ENCODE measurements at places on chromosomes 2 and 18.
A peak's percentile ranks its signal among the peaks of the same experiment; 100 is the strongest.

GRCh38 chr2:209973328-209973727 is 29.1 kb upstream of the RPE start:
- no peak for DNase-seq

- DNase-seq: no peak
These were observed 588.4 kb downstream of the SLC4A3 start for GRCh38 chr2:220215785-220216184.

- DNase-seq: no peak
These were observed 166.0 kb downstream of the SOCS6 start for GRCh38 chr18:70454704-70455322.

GRCh38 chr2:25375371-25375988 is 33.8 kb upstream of the DNMT3A start:
- no peak for DNase-seq

GRCh38 chr2:177783835-177784744 is 288.5 kb downstream of the PDE11A start:
- DNase-seq: no peak

- DNase-seq: no peak
These were observed 205.5 kb upstream of the SP5 start for GRCh38 chr2:170509452-170510193.

GRCh38 chr2:43127208-43127940 is 99.0 kb downstream of the ZFP36L2 start:
- DNase-seq: peak; percentile 93

- no peak for DNase-seq
These were observed 314.4 kb downstream of the MTX2 start for GRCh38 chr2:176583607-176584006.

GRCh38 chr2:123209202-123209601 is 815.9 kb upstream of the CNTNAP5 start:
- no peak for DNase-seq

DNA sequence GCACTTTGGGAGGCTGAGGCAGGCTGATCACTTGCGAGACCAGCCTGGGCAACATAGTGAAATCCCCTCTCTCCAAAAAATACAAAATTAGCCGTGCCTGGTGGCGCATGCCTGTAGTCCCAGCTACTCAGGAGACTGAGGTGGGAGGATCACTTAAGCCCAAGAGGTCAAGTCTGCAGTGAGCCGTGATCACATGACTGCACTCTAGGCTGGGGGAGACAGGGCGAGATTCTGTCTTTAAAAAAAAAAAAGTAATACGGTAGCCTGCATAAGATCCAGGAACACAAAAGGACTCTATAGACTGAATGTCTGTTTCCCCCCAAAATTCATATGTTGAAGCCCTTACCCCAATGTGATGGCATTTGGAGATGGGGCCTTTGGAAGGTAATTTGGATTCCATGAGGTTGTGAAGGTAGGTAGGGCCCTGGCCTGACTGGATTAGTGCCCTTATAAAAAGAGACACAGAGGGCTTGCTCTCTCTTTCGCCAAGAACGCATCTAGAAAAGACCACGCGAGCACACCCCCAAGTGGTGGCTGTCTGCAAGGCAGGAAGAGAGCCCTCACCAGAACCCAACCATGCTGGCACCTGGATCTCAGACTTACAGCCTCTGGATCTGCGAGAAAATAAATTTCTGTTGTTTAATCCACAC is 17.0 kb downstream of the MBOAT2 start:
- DNase-seq: no peak

DNA sequence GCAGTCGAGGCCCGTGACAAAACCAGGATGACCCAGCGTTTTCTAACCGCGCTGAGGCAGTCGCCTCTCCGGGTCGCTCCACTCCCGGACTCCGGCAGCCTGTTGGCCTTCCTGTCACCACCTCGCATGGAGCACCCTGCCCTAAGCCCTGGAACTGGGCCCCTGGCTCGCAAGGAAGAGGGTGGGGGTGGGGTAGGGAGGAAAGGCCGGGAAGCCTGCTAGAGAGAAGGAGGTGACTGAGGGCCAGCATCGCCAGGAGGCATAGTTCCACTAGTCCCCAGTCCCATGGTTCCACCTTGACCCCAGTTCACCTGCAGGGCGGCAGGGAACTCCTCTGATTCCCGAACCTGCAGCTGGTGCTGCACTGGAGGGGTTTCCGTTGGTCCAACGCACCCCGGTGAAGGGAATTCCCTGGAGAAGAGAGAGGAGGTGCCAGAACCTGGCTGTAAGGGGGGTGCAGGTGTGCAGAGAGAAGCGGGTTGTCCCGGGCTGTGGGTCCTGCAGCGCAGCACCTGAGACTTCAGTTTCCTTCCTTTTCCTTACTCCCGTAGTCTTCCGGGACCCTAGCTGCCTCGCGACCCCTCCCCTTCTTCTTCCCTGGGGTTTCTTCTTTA is 11.8 kb upstream of the EN1 start:
- no peak for DNase-seq

DNA sequence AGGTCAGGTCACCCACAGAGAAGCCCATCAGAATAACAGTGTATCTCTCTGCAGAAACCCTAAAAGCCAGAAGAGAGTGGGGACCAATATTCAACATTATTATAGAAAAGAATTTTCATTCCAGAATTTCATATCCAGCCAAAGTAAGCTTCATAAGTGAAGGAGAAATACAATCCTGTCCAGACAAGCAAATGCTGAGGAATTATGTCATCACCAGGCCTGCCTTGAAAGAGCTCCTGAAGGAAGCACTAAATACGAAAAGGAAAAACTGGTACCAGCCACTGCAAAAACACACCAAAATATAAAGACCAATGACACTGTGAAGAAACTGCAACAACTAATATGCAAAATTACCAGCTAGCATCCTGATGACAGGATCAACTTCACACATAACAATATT is 260.0 kb upstream of the KYNU start:
- DNase-seq: no peak

- DNase-seq: no peak
These were observed 83.6 kb downstream of the MRPS9 start for GRCh38 chr2:105121434-105121833.

DNA sequence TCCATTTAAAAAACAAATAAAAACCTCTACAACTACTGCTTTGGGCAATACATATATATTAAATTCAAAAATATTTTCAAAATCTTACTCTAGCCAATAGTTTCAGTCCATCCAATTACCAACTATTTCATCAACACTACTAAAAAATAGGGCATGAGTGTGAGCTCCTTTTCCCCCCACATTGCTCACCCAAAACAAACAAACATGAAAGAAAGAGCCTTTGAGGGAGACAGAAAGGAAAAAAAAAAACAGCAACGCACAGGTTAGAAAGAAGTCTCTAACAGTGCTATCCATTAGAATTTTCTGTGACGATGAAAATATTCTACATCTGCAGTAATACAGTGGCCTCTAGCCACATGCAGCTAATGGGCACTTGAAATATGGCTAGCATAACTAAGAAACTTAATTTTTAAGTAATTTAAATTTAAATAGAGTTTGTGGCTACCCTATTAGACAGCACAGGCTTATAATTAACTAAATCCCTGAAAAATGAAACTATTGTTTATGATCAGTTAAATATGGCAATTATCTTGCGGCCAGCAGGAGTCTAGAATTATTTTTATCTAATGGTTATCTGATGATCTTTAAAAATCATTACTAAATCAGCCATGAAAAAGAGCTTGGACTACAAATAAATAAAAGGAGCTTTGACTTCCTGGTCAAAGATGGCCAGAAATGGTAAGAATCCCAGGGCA is 59.2 kb downstream of the RBMS1 start:
- DNase-seq: no peak

DNA sequence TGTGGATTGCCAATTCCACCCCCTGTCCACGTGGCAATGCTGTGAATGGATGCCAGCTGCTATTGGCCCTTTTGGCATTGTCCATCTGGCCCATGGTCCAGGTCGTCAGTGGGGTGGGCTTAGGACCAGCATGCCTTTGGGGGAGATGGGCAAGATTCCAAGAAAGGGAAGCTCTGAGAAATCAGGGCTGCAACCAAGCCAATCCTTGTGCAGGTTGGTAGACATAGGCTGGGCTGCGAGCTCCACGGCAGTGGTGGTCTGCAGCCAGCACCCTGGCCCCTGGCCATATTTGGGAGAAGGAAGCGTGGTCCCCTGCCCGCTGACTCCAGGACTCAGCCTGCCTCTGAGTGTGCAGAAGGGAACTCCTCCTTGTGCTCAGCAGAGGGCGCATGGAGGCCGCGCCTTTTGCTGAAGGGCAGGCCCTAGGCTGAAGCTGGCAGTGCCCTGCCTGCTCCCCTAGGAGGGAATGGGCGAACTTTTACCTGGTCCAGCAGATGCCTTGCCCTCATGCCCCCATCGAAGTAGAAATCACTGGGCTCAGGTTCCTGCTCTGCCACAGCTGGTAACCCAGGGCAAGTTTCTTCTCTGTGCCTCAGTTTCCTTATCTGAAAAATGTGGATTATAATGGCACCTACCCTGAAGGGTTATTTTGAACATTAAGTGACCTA is 5.4 kb downstream of the SPR start:
- DNase-seq: no peak

DNA sequence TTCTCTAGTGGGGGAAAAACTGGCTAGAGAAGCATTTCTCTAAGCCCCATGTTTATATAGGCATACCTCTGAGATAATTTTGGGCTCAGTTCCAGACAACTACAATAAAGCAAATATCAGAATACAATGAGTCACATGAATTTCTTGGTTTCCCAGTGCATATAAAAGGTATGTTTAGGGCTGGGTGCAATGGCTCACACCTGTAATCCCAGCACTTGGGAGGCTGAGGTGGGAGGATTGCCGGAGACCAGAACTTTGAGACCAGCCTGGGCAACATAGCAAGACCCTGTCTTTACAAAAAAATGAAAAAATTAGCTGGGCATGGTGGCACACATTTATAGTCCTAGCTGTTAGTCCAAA is 22.2 kb downstream of the TSN start:
- no peak for DNase-seq

GRCh38 chr18:37484983-37485834 is 80.4 kb downstream of the CELF4 start:
- DNase-seq: no peak

GRCh38 chr18:42641996-42642395 is 473.5 kb downstream of the RIT2 start:
- no peak for DNase-seq

- DNase-seq: no peak
These were observed 246.6 kb downstream of the LRRTM1 start for GRCh38 chr2:80057956-80058355.

DNA sequence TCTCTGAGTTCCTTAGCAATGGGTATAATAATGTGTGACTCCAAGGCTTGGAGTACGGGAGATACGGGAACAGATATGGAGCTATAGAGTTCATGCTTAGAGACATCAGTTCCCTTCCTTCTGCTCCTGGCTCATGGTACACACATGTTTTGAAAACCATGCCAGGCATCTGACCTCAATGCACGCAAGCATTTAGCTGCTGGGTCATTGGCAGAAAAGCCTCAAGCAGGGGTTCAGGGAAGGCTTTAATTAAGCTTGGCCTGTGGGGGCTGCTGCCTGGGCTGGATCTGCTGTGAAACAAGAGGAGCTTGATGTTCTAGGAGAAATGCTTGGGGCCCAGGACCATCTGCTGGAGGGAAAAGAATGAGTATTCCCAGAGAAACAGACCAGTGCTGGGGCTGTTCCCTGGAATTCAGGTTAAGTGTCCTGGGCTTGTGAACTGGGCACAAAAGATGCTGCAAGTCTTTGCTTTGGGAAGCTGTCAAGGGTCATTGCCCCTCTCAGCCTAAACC is 3.2 kb downstream of the ALLC start:
- no peak for DNase-seq

- DNase-seq: no peak
These were observed 212.7 kb downstream of the DYM start for GRCh38 chr18:49247781-49248180.

DNA sequence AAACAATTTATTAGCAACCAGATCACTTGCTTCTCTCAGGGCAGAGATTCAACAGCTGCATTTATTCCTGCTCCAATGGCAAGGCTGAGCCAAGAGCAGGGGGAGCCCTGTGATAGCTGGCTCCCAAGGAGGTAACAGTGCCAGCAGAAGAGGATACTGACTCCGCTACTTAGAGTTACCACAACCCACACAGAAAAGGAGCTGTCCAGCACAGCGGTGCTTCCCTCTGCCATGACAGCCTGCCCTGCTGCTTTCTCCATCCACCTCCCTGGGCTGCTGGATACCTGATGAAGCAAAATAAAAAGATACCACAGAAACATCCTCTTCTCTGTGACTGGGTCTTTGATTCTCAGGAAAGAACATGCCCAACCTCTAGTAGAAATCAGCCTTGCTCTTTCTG is 467.2 kb downstream of the LRRTM4 start:
- DNase-seq: no peak

DNA sequence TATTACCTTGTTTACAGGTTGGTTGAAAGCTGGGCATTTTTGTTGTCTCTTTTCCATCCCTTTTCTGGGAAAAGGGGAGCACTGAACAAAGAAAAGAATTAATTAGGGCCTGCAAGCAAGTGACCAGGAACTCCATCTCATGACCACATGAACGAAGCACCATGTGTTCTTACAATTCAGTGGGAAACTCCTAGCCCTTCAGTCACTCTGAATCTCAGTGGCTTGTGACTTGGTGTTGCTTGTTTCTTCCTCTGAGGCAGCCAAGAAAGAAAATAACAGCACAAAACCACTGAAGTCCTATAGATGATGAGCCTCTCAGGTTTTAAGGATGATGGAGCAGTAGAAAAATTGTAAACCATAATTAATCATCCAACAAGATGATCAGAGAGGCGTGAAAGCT is 129.1 kb upstream of the CAB39 start:
- no peak for DNase-seq

GRCh38 chr2:141513853-141514252 is 617.0 kb downstream of the LRP1B start:
- no peak for DNase-seq

GRCh38 chr2:24832931-24833701 is 39.9 kb downstream of the CENPO start:
- DNase-seq: no peak

DNA sequence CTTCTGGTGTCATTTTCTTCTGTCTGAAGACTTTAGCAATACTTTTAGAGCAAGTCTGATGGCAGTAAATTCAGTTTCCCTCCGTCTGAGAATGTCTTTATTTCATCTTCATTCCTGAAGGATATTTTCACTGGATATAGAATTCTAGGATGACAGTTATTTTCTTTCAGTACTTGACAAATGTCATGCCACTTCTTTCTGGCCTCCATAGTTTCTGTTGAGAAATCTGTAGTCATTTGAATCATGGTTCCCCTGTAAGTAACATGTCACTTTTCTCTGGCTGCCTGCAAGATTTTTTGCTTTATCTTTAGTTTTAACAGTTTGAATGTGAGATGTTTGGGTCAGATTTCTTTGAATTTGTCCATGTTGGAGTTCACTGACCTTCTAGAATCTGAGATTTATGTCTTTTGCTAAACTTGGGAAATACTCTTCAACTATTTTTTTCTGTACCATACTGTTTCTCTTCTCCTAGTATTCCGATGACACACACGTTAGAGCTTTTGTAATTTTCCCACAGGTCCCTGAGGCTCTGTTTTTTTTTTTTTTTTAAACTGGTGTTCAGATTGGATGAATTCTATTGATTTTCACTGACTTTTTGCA is 30.2 kb downstream of the RMND5A start:
- no peak for DNase-seq

GRCh38 chr2:104487366-104487765 is 366.5 kb upstream of the POU3F3 start:
- DNase-seq: no peak

- no peak for DNase-seq
These were observed 39.7 kb upstream of the CHAC2 start for GRCh38 chr2:53727921-53728320.

GRCh38 chr18:68940754-68941153 is 142.9 kb downstream of the CCDC102B start:
- no peak for DNase-seq
